ENCODE measurements at places on chromosomes 7 and 10. TPM values are rescaled to one million over a fixed set of nuclear protein-coding genes. Genes with fewer than 3 reads are reported as not detected.

DNA sequence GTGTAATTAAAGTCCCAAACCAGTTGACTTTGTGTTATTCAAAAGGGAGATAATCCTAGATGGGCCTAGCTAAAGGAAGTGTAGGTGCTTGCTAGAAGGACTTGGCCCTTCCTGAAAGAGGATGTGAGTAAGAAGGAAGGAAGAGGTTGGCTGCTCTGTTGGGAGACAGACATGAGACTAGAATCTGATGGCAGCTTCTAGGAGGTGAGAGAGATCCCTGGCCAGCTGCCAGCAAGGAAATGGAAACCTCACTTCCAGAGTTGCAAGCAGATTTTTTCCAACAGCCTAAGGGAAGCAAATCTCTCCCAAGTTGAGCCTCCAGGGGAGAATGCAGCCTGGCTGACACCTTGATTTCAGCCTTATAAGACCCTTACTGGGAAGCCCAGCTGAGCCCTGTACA is 368.4 kb upstream of the ZMIZ1 start:
- peak; percentile 35 for DNase-seq

SPRN gene
- not detected for total RNA-seq

DNA sequence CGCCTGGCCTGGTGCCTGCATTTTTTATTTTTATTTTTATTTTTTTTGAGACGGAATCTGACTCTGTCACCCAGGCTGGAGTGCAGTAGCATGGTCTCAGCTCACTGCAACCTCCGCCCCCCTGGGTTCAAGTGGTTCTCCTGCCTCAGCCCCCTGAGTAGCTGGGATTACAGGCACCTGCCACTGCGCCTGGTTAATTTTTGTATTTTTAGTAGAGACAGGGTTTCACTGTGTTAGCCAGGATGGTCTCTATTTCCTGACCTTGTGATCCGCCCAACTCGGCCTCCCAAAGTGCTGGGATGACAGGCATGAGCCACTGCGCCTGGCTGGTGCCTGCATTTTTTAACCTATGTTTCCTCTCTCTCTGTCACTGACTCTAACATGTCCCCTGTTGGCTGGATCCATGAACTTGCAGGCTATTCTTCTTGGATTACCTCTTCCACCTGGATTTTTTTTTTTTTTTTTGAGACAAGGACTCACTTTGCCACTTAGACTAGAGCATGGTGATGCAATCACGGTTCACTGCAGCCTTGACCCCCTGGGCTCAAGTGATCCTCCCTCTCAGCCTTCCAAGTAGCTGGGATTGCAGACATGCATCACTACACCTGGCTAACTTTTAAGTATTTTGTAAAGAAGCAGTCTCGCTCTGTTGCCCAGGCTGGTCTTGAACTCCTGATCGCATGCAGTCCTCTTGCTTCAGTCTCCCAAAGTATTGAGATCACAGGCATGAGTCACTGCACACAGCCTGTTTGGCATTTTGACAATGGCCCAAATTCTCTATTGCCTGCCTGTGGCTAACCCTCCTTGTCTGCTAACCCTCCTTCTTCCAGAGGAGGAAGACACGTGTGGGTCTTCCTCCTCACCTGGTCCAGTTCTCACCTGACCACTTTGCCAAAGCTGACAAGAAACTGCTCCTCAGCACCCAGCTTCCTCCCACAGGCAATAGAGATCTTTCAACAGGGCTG is 23.0 kb upstream of the PRPF18 start:
- no peak for DNase-seq

GRCh38 chr7:139829025-139829774 is at the start of gene TBXAS1:
Gene TBXAS1 (plus strand): TSS chr7:139829264. CDS start chr7:139829391, 127 bp downstream.
- DNase-seq, result peak; percentile 33

GJD4 gene
- total RNA-seq, result not detected

DNA sequence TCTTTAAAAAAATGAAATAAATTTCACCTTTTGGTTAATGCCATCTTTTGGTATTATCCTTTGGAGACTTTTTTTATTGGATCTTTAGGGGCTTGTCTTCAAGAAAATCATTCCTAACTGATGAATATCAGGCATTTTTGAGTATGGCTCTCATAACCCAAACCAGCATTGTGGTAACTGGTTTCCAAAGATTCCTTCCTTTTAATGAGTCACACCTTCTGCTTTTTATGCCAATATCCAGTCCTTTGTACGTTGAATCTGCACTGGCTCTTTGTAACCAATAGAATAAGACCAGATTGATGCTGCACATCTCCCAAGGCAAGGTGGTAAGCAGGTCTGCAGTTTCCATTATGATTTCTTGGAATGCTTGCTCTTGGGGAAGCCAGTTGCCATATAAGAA is 89.1 kb downstream of the GPR158 start:
- no peak for DNase-seq

SOSTDC1 gene
- 1.4 TPM for total RNA-seq

- peak; percentile 80 for DNase-seq
These were observed at the start of gene TNS3 for GRCh38 chr7:47581804-47582763. Gene TNS3 (minus strand): TSS chr7:47582111. CDS start chr7:47439636, 142,475 bp downstream.

- DNase-seq, result no peak
These were observed 193.6 kb upstream of the PFKP start for GRCh38 chr10:2873769-2874168.

DNA sequence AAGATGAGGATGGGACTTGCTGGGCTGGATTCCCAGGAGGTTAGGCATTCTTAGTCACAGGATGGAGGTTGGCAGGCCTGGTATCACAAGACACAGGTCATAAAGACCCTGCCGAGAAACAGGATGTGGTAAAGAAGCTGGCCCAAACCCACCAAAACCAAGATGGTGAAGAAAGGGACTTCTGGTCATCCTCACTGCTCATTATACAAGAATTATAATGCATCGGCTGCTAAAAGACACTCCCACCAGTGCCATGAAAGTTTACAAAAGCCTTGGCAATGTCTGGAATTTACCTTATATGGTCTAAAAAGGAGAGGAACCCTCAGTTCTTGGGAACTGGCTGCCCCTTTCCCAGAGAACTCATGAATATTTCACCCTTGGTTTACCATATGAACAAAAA is 345.5 kb upstream of the POM121L12 start:
- DNase-seq, result no peak

- peak; percentile 64 for DNase-seq
These were observed 2.1 kb downstream of the FRAT1 start for GRCh38 chr10:97321032-97321803.

GRCh38 chr10:84494849-84495180 is 166.4 kb downstream of the CCSER2 start:
- DNase-seq, result no peak

- DNase-seq, result peak; percentile 28
These were observed 43.4 kb downstream of the SH3PXD2A start for GRCh38 chr10:103812004-103812403.

GRCh38 chr10:87715552-87716347 is 56.1 kb downstream of the PAPSS2 start:
- no peak for DNase-seq

- DNase-seq, result no peak
These were observed 94.5 kb downstream of the COL26A1 start for GRCh38 chr7:101457001-101457750.

- DNase-seq, result no peak
These were observed 95.1 kb downstream of the ITGA8 start for GRCh38 chr10:15624401-15625196.

GRCh38 chr7:49037346-49038210 is 113.2 kb downstream of the CDC14C start:
- DNase-seq, result no peak

GOLGA7B gene
- total RNA-seq, result not detected

GRCh38 chr10:126042354-126042753 is 146.0 kb downstream of the FANK1 start:
- no peak for DNase-seq

BLNK gene
- total RNA-seq, result 1.3 TPM

DNA sequence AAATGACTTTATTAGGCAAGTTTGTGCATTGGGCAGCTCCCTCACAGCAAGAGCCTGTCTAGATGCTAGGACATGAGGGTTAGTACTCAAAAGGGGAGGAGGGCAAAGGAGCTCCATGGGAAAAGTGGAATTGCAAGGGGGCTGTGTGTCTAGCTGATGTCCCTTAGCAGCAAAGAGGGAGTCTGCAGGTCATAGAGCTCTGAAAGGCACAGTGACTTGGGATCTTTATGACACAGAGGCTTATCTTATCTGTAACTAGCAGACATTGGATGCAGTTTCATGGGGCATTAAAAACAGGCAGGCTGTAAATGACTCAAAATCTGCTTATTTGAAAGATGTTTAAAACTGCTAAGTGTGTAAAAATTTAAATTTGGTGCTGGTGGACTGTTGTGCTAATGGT is 556.2 kb upstream of the FZD8 start:
- DNase-seq, result no peak

GRCh38 chr10:44295644-44296241 is 89.2 kb downstream of the CXCL12 start:
- DNase-seq, result no peak

DNA sequence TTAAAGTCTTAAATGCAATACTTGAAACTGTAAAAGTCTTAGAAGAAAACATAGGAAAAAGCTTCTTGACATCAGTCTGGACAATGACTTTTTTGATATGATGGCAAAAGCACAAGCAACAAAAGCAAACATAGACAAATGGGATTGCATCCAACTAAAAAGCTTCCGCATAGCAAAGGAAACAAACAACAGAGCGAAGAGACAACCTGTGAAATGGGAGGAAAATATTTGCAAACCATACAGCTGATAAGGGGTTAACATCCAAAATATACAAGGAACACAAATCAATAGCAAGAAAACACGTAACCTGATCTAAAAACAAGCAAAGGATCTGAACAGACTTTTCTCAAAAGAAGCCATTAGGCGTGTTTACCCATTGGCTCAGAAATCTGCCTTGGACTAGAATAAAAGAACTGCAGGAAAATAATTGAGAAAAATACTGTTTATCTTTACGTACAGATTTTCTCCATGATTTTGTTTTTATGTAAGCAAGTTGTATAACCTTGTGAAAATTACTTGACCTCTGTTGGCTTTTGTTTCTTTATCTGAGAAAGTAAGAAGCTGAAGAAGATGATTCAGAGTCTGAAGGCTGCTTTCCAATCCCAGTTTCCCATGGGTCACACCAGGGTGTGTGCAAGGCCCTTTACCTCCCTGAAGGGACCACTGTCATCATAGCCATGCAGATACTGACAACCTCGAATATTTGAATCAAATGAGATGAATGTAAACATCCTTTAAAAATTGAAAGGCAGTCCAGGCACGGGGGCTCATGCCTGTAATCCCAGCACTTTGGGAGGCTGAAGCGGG is 99.1 kb upstream of the LANCL2 start:
- DNase-seq, result no peak

GRCh38 chr7:49852619-49853462 is 79.4 kb downstream of the VWC2 start:
- DNase-seq, result no peak

GRCh38 chr7:137690635-137691034 is 156.1 kb downstream of the DGKI start:
- DNase-seq, result no peak

DNA sequence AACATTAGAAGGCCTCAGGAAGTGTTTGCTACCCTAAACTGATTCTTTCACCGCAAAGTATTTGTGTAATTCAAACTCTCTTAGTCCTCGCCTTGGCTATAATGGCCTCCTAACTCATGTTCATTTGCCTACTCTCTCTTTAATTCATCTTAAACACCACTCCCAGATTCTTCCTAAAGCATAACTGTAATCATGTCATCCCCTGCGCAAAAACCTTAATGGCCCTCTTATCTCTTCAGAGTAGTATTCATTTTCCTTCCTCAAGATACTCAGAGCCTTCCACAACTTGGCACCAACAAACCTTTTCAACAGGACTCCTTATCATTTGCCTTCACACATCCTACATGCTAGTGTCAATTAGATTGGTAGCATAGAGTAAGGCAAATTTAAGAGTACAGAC is 42.9 kb downstream of the CSTF2T start:
- DNase-seq, result no peak

DNA sequence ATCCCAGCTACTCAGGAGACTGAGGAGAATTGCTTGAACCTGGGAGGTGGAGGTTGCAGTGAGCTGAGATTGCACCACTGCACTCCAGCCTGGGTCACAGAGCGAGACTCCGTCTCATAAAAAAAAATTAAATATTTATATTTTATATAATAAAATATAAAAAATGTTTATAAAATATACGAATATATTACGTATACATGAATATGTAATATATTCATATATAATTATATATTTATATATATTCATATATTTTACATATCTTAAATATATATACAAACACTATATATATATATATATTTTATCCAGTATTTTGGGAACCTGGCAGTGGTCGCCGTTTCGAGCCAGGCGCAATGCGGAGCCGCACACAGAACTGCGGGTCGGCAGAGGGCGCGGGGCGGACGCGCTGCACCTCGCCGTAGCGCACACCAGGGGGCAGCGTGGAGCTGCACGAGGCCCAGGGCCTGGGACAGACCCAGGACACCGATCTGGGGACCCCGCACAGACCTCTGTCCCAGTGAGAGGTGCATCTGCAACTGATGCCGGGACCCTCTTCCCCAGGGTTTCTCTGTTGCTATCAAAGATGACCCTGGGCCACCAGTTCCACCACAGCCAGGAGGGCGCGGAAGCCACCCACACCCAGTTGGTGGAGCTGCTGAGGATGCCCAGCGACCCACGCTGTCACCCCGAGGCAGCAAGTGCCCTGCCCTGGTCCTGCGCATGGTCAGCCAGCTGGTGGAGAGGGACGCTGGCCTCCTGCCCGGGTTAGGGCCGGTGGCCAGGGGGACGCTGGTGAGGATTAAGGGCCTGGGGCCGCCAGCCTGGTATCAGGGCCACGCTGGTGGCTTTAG is 22.7 kb downstream of the AP5Z1 start:
- DNase-seq, result peak; percentile 78

LIPJ gene
- total RNA-seq, result not detected

DNA sequence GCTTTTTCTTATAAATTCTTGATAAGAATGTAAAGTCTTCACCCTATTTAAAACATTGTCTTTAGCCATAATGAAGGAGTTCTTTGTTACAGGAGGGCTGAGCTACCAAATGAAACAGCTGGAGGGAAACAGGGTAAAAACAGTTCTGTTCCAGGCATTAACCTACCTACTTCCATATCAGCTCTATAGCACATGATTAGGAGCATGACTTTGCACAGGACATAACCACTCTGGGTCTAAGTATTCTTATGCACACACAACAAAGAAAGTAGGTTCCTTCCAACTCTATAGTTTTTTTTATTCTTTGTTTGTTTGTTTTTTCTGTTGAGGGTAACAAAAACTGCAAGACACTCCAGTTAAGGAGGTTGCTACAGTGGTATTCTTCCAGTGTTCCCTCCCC is 52.7 kb downstream of the SCIN start:
- no peak for DNase-seq

- DNase-seq, result no peak
These were observed 78.3 kb downstream of the ATRNL1 start for GRCh38 chr10:115171392-115171960.

- DNase-seq, result no peak
These were observed 85.5 kb upstream of the BTBD16 start for GRCh38 chr10:122185643-122186042.
